Amniotic epithelial cell (primary cell): ENCODE measurements at places on chromosomes 11 and 22.

GRCh38 chr11:86158704-86159580 is 85.6 kb upstream of the EED start:
- no peak for DNase-seq

DNA sequence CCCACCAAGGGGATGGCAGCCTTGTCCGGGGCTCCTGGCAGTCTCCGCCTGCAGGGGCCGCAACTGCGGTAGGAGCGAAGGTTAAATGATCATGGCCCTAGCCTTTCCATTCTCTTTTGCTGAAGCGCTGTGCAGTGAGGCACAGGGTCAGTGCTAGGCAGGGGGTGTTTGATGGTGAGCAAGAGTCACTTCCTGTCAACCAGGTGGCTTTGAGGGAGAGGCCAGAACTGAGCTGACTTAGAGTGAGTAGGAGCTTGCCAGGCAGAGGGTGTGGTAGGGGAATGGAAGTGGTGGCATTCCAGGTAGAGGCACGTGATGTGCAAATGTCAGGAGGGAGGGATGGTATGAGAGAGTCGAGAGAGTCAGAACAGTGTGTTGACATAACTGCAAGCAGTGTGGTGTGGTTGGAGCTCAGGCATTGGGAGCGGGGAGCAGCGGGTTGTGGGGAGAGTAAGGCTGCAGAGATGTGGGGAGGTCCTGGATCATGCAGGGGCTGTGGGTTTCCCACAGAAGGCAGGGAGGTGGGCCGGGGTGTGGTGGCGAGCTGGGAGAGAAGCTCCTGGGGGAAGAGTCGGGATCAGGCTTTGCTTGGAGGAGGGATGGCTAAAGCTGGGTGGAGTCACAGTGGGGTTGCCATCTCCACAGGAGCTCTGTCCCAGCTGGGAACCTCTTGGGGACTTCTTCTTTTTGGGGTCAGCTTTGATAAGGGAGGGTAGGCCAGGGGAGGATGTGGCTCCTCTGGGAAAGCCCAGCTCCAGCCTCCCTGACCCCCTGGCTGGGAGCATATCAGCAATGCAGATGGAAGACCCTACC is 33.3 kb downstream of the AMPD3 start:
- no peak for DNase-seq

GRCh38 chr11:115363426-115363825 is 140.8 kb downstream of the CADM1 start:
- no peak for DNase-seq

- peak; percentile 98 for DNase-seq
These were observed 255.9 kb upstream of the POU2AF2 start for GRCh38 chr11:110989428-110990133.

GRCh38 chr11:61091373-61092279 is 10.7 kb upstream of the CD5 start:
- peak; percentile 63 for DNase-seq

GRCh38 chr11:33168709-33169200 is 7.5 kb upstream of the CSTF3 start:
- DNase-seq: peak; percentile 81

DNA sequence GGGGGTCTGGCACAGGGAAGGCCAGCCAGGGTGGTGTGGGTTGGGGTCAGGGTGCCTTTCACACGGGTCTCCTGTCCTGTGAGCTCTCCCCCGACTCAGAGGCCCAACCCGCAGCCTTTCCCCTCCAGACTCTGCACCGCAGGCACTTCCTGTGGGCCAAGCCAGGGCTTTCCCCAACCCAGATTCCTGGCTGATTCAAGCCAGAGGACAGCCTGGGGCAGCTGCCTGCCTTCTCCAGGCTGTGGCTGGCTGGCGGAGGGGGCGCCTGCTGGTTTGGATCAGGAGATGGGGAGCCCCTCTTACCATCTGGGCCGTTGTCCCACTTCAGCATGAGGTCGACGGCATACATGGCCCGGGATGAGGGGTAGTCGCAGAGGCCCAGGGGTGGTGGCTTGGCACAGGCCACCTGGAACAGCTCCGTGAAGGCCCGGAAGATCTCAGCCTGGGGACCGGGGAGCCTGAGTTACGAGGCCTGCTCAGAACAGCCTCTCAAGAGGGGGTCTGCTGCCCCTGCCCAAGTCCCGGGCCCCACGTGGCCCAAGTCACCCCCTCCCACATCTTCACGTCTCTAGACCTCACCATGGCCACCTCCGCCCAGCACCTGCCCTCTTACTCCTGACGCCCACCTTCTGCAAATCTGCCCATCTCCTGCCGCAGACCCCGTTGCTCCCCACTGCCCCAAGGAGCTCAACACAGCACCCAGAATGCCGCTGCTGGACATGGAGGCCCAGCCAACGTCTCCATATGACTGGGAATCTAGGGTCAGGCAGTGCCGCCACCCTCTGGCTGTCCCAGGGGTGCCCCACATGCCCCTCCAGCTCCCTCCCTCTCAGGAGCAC is 17.3 kb downstream of the TSPO start:
- DNase-seq: peak; percentile 77

- DNase-seq: no peak
These were observed 4.4 kb upstream of the ZNRD2 start for GRCh38 chr11:65565624-65566453.

GRCh38 chr11:6431861-6432260 is 8.9 kb downstream of the HPX start:
- DNase-seq: peak; percentile 28

DNA sequence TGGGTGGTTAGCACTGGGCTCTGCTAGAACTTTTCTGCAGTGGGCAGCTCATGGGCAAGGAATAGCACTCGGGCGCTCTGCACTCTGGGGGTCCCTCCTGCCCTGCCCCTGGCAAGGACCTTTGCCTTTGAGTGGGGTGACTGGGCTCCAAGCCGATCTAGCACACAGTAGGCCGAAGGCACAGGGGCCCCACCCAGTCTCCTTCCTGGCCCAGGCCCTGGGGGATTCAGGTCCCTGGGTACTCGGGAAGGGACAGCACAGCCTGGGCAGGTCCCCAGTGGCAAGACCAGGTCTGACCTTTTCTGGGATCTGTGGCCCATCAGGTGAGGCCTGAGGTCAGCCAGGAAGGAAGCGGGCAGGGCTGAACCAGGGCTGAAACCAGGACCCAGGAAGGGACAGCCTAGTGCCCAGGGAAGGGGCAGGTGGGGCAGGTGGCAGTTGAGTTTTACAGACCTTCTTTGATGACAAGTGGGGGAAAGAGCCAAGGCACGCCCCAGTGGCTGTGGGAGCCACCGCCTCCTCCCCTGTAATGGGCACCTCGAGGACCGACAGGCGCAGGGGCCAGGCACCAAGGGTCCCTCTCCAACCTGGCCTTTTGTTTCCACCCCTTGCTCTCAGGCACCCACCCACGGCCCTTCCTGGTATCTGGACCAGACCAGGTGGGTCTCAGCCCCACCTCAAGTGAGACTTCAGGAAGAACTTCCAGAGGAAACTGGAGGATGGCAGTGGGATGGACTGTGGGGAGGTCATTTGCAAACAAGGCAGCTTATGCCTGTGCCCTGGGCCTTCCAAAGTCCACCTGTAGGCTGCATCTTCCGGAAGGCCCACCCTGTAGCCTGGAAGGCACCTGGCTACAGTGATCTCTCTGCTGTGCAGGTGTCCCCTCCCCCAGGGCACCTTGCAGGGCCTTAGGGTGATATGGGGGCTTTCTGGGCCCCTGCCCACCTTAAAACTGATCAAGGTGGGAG is 883 bp upstream of the AIFM3 start:
- DNase-seq: no peak

- DNase-seq: no peak
These were observed 682.8 kb downstream of the TBC1D22A start for GRCh38 chr22:47445212-47445611.

DNA sequence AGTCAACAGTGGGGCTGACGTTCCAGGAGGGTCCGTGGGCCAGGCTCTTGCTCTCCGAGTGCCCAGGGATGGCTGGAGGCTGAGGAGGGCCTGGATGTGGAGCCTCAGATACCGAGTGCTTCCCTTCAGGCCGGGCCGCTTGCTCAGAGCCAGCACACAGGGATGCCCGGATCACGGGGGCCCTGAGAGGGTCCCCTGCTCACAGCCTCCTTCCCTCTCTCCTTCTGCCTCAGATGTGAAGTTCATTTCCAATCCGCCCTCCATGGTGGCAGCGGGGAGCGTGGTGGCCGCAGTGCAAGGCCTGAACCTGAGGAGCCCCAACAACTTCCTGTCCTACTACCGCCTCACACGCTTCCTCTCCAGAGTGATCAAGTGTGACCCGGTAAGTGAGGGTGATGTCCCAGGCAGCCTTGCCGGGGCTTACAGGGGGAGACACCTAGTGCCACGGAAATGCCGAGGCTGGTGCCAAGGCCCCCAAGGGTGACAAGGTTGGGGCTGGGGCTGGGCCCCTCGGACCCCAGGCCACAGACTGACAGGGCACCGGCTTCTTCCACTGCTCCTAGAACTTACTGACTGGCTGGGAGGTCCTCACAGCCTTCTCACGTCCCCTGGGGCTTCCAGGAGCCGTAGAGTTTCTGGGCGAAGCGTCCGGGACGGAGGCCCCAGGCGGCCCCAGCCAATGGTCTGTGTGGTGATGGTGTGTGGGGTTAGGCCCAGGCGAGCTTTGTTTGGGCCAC is 7.0 kb downstream of the CCND1 start:
- DNase-seq: no peak

- peak; percentile 58 for DNase-seq
These were observed 173.3 kb downstream of the TBC1D22A start for GRCh38 chr22:46935506-46936377.

DNA sequence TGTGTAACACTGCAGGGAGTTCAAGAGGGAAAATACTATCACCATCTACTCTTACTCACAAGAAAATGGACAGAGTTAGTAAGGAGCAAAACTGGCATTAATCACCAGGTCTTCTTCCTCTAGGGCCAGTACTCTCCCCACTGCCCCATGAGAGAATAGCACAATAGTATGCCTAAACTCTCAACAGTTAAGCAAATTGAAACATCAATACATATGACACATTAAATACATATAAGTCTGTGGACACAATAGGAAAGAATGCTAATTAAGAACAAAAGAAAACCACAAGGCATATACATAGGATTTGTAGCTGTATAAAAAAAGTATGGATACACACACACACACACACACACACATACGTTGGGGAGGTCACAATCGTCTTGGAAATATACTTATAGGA is 197.9 kb upstream of the BDNF start:
- DNase-seq: no peak

GRCh38 chr11:91513734-91514133 is 710.9 kb upstream of the FAT3 start:
- DNase-seq: no peak

DNA sequence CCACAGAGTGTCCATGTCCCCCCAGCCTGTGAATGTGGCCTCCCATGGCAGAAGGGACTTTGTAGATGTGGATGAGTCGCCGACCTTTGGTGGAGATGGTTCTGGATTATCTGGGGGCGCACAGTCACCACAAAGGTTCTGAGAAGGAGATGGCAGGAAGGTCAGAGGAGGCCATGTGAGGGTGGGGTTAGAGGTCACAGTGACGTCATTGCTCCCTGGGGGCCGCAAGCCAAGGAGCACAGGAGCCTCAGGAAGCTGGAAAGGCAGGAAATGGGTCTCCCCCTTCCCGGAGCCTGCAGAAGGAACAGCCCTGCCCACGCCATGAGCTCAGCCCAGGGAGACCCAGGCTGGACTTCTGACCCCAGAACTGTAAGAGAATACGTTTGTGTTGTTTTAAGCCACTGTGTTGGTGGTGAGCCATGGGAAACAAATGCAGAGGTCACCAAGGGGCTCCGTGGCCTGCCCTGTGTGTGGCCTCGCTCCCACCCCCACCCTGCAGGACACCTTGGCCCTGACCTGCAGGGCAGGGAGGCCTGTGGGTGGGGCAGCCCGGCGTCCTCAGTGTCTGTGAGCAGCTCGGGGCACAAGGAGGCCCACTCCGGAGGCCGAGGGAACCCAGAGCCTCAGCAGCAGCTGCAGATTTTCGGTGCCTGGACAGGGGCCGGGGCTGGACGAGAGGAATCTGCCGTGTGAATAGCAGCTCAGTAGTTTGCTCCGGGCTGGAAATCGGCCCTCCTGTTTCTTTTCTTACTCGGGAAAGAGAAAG is 32.1 kb downstream of the GRAMD4 start:
- peak; percentile 4 for DNase-seq

DNA sequence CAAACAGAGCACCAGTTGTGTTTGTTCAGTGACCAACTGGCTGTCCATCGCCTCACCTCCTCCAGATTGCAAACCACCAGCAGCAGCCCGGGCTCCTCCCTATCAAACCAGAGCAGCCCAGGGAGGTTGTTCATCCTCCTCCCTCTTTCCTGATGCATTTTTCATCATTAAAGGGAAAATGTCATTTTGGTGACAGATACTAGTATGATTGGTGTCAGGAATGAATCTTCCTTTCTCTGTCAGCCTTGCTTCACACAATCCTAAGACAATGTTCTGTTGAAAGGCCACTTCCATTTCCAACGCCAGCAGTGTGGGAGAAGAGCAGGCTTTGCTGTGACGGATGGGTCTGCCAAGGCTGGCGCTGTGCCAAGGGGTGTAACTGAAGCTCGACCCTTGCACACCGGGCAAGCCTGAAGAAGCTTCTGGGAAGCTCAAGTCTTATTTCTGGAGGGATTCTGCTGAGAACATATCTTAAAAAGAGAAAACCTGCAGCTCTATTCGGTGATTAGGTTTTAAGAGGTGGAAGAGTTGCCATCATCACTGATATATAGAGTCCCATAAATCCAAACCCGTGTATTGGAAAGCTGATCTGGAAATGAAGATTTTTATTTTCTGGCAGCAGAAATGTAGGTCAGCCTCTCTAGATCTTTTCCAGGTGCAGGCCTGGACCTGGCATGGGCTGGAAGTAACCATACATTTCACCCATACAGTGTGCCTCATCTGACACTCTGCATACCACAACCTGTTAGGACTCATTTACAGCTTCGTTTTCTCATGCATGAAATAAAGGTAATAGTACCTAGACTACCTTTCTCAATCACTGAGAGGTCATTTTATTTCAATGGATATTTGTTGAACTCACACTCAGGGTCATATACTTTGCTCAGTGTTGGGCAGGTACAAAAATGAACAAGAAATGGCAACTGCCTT is 524.5 kb downstream of the NTM start:
- no peak for DNase-seq

DNA sequence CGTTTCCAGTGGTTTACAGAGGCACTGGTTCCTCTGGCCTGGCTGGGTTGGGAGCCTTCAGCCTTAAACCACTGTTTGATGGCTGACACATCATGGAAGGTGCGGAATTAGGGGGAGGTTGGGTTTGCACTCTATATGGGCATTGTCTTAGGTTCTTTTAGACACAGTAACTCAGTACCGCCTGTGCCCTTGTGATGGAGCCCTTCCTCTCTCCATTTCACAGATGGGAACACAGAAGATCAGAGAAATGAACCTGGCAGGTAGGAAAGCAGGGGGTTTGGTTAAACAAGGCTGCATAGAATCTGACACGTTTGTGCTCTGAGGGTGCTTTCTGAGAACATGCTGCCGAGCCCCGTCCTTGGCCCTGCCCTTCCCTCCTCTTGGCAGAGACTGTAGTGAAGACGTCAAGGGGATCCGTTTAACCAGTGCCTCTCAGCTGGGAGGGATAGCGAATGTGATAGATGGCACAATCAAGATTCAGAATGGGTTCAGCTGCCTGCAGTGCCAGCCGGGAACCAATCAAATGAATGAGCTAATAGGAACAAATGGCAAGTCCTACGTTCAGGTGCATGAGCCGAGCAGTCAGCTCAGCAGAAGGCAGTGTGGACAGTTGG is 228.6 kb downstream of the TBC1D22A start:
- no peak for DNase-seq
